ENCODE measurements at places on chromosomes 16 and 17.

DNA sequence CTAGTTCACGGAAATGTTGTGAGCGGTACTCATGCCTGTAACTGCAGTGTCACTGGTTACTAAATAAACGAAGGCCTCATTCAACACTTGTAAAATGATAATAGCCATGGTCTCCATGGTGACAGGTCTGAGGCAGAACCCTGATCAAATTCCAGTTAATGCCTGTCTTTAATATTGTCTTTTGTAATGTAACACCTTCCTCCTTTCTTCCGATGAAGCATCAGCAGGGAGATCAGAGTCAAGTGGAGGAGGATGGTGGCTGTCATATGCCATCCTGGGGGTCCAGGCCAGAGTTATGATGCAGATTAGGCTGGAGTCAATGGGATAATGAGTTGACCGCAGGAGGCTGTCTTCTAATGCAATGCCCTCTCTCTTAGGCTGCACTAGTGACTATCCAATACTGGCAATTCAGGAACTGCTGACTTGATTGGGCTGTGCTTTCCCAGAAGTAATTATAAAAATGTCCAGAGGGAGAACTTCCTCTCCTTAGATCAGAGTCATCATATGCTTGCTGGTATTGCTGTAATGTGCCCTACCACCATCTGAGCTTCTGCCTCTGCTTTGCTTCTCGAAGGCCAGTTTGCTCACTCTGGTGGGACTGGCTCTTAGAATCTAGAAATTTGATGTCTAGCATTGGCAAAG is 419.1 kb downstream of the CA10 start:
- DNase-seq: no peak

- peak; percentile 15 for DNase-seq
Measured at GRCh38 chr17:57803021-57803420, 46.8 kb downstream of the MRPS23 start.

- no peak for DNase-seq
Measured at GRCh38 chr17:10674704-10675103, 17.6 kb upstream of the MYH3 start.

DNA sequence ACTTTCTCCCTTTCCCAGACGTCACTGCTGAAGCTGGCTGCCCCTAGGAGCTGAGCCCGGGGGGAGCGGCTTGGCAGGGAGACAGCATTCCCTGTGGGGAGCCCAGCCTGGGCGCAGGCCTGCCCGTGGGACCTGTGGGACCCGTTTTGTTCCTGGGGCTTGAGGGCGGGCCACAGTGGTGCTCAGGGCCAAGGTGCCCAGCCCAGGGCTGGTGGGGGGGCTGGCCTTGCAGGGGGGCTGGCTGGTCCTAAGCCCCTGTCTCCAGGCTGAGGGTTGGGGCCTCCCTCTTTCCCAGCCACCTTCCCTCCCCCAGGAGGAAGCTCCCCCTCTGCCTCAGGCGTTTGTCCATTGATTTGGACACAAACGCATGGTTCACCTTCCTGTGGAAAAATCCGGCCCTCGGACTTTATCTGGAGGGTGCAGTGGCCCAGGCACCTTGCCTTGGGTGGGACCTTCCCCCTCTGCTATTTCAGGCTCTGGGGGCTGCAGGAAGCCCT is 4.4 kb downstream of the NHERF2 start:
- no peak for DNase-seq

DNA sequence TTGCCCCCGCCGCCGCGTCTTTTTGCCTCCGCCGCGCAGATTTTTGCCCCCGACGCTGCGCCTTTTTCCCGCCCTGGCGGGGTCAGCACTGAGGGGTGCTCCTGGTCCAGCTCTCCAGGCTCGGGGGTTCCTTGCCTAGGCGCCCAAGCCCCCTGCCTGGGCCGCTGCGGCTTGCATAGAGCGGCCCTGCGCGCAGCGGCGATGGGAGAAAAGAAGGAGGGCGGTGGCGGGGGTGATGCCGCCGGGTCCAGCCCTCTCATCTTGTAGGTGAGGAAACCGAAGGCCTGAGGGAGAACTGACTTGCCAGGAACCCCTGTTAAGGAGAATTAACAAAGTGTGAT is 330.8 kb upstream of the WSB1 start:
- DNase-seq: no peak

DNA sequence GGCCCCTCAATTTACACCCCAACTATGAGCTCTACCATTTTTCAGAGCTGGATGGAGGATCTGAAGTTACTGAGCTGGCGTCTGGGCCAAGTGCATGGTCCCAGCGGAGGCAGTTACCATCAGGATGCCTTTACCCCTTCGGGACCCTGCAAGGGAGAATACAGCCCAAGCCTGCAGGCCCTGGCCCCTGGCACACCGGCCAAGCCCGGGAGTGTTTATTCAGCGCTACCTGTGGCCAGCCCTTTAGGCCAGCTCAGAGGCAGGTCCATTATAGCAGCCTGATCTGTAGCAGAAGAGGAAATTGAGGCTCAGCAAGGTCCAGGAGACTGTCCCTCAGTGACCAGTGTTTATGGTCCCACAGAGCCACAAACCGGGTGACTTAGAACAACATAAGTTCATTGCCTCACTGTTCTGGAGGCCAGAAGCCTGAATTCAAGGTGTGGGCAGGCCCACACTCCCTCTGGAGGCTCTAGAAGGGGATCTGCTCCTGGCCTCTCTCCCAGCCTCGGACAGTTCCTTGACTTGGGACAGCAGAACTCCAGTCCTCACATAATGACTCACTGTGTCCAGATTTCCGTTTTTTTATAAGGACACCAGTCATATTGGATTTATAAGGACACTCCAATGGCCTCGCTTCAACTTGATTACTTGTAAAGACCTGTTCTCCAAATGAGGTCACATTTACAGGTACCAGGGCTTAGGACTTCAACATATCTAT is 8.8 kb downstream of the SEC14L5 start:
- no peak for DNase-seq

Data from NT2/D1 (cell line).